Left lobe of liver (tissue), 2 donors: ENCODE measurements at places on chromosomes 5 and 9. TPM values are rescaled to one million over a fixed set of nuclear protein-coding genes. Genes with fewer than 3 reads are reported as not detected.

GRCh38 chr5:170372971-170373370, 16.2 kb downstream of the KCNMB1 start:
- no peak for DNase-seq

DNA sequence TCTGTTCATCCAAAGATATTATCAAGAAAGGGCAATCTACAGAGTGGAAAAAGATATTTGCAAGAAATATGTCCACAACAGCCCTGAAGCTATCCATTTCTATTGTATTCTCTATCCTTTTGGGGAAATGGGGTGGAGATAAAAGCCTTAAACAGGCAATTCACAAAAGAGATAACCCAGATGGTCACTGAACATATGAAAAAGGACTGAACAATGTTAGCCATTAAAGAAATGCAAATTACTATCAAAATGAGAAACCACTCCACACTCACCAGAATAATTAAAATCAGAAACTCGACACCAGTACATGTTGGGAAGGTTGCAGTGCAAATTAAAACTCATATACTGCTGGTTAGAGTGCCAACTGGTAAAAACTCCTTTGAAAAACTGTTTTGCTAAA, 955.2 kb upstream of the DMAC1 start:
- no peak for DNase-seq

- DNase-seq, result no peak
Measured at GRCh38 chr5:25451294-25451693, 806.5 kb upstream of the CDH10 start.

The HACD4 gene
- 0.13 TPM for total RNA-seq

The NR2F1-AS1 gene
- 1.8 TPM for total RNA-seq

The NTNG2 gene
- total RNA-seq, result 0.38 TPM
